Stimulated activated CD4-positive, alpha-beta T cell treated with anti-CD3 and anti-CD28 coated beads, Interleukin-15, amount 100 ng/mL, for 1 hour (primary cell): ENCODE measurements at places on chromosomes 16 and 17.

GRCh38 chr16:1932050-1933028, 10.7 kb downstream of the MSRB1 start:
- no peak for DNase-seq

GRCh38 chr17:61000911-61001310, 323.3 kb downstream of the BCAS3 start:
- DNase-seq: no peak

- no peak for DNase-seq
Observed at GRCh38 chr17:51533219-51533618, 272.9 kb downstream of the UTP18 start.

DNA sequence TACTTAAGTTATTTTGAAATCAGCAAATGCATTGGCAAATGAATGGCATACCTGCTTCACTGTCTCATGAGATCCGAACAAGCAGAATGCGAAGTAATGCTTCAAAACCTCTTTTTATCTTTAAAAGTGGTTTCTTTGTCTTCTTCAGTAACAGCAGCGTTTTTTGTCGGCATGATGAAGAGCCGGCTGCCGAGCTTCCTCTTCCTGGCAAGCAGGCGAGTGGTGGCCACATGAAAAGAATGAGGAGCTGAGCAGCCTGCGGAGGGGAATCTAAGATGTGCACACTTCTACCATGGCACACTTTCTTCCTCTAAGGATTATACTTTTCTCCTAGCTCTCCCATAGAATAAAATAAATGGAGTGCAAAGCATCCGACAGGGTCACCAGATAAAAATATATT, 42.4 kb upstream of the AKTIP start:
- DNase-seq: no peak

GRCh38 chr17:49440581-49440980, 25.9 kb upstream of the PHB1 start:
- DNase-seq: no peak

GRCh38 chr17:48609759-48610281, 997 bp downstream of the HOXB7 start:
- DNase-seq: no peak

- DNase-seq: no peak
Observed at GRCh38 chr17:67247416-67247900, 2.5 kb upstream of the HELZ start.

DNA sequence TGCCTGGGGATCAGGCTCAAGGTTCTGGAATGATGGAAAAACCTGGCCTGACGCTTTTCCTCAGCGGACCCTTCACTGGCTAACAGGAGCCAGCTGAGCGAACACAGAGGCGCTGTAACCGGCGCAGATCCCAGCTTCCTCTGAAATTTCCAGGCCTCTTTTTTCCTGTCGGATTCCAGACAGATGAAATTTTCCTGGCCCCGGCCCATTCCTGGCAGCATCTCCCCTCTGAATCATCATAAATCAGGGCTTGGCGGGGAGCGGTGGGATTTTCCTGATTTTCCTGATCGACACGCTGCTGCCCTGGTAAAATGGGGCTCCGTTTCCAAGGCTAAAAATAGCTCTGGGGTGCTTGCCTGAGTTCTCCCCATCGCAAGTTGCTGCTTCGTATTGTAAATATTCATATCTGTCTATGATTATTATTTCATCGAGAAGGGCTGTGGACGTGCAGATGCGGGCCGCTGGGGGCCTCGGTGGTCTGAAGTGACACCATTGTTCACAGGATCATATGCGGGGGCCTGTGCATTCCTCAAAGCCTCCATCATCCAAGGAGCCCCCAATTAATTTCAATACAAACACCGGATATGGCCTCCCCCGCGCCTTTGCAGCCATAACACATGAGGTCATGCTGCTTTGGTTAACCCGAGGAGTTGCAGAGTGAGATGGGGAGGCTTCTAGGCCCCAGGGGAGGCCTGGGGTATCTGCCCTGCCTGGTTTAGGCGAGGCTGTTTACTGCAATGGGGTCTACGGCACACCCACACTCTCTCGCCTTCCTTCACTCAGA, 45.8 kb upstream of the ETV4 start:
- no peak for DNase-seq

- no peak for DNase-seq
Observed at GRCh38 chr16:3789375-3790099, 72.2 kb upstream of the TRAP1 start.

- no peak for DNase-seq
Observed at GRCh38 chr17:9750524-9750923, 40.9 kb downstream of the DHRS7C start.

GRCh38 chr17:48517478-48517877, 13.3 kb downstream of the HOXB1 start:
- DNase-seq: no peak

- no peak for DNase-seq
Observed at GRCh38 chr17:226108-227077, 44.9 kb upstream of the DOC2B start.

DNA sequence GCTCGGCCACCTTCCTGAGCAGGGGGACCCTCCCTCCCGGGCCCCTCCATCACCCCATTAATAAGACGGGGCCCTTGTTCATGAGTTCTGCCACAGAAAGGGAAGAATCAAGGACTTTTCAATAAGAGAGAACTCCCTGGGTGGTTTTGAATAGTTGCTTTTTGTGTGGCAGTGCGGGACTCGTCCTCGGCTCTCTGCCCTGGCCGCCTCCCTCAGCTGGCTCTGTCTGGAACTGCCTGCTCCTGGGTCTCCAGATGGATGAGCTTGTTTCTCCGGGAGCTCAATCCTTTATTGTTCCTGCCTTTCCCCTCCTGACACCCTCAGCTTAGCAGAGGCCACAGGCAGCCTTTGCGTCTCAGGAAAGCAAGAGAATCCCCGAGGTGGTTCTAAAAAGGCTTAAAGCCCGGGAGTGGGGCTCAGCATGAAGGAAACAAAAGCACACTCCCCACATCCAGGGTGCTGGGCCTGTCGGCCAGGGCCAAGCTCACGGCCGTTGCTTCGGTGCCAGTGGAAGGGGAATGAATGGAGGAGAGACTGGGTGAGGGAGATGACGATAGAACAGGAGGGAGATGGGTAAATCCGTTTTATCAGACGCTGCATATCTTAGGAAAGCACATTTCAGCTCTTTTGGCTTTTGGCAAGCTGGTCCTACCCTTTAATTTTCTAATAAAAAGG, 60.2 kb downstream of the RAI1 start:
- no peak for DNase-seq
